Fibroblast of skin of left quadriceps (primary cell): ENCODE measurements at places on chromosomes 5 and 9.
A peak's percentile ranks its signal among the peaks of the same experiment; 100 is the strongest.

- no peak for DNase-seq
These were observed 2.0 kb downstream of the SNCAIP start for GRCh38 chr5:122314036-122314435.

GRCh38 chr5:164237486-164237885, 732.1 kb downstream of the MAT2B start:
- no peak for DNase-seq

DNA sequence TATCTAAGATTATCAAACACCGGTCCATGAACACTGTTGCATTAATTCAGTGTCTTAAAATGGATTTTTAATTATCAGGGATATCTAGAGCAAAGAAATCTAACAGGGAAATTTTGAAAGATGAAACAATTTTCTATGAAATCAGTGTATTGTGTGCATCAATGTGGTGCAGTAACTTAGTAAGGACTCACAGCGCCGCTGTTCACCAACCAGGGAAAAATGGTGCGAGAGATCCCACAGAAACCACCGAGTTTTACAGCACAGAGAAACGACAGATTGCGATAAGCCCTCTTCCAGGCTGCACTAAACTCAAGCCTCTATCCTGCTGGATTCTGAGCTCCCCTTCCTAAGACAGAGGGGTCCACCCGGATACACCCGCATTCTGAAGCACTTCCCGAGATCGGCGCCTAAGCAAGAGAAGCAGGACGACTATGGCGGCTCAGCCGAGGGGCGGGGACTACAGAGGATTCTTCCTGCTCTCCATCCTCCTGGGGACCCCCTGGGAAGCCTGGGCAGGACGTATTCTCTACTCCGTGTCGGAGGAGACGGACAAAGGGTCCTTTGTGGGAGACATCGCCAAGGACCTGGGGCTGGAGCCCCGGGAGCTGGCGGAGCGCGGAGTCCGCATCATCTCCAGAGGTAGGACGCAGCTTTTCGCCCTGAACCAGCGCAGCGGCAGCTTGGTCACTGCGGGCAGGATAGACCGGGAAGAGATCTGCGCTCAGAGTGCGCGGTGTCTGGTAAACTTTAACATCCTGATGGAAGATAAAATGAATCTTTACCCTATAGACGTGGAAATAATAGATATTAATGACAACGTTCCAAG, at the start of gene PCDHGA7:
Gene PCDHGA7, plus strand, starts transcription at position 274 of the 826 bp plus-strand sequence. Its CDS starts 158 bp downstream, at position 432.
- DNase-seq, result no peak

DNA sequence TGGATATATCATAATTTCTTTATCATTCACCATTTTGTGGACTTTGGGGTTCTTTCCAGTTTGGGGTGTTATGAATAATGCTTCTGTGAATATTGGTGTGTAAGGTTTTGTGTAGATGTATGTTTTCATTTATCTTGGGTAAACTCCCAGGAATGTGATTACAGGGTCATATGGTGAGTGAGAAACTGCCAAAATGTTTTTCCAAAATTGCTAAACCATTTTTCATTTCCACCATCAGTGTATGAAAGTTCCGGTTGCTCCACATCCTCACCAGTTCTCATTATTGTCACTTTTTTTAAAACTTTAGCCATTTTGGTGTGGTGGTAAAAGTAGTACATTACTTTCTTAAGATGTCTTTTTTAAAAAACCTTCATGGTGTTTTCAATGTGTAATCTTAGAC, 152.9 kb downstream of the NIPBL start:
- no peak for DNase-seq

GRCh38 chr9:131839281-131840084, 99.6 kb upstream of the RAPGEF1 start:
- DNase-seq, result peak; percentile 9

GRCh38 chr5:143800715-143801114, 11.2 kb upstream of the HMHB1 start:
- no peak for DNase-seq

DNA sequence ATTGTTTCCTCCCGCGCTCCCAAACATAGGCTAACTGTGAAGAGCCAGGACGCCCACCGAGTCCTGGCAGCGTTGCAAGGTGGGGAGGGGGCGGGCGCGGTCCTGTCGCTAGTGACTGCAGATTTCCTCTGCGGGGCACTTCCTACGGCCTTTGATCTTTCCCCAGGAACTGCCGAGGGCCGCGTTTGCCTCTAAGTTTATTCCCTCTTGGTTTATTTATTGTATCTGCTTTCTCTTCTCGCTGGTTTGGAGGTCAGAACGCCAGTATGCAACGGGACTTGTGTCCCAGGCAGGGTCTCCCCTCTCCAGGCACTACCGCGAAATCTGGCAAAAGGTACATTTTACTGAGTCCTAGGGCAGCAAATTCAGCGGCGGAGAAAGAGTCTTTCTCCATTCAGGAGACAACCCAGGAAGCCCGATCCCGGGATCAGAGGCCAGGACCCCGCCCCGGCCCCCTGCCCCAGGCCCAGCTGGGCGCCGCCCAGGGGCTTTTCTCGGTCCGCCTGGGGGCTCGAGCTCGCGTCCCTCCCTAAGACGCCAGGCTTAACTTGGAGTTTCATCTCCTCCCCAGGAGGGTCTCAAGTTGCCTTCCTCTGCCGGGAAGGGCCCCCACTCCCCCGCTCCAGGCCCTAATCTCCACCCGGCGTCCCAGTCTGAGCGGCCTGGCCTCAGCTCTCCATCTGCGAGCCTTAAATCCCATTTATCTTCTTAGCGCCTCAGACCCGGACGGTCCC, 884 bp upstream of the EGFLAM start:
- no peak for DNase-seq

- DNase-seq, result no peak
These were observed 599 bp downstream of the NMRK1 start for GRCh38 chr9:75087289-75087823.

DNA sequence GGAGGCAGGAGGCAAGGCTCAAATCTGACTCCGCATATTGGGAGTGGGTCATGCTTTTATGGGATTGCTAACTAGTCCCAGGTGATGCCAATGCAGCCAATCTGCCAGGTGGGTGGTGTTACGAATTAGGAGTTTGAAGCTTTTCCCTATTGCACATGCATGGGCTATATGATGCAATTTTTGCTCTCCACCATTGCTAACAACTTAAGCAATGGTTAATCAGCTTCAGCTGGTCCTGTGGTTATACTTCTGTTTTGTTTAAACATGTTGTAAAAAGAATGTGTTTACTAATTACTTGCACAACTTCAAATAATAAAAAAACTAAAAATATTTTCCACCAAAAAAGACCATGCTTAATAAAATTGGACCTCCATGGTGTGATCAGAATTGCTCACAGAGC, 55.7 kb downstream of the SHC3 start:
- peak; percentile 82 for DNase-seq

DNA sequence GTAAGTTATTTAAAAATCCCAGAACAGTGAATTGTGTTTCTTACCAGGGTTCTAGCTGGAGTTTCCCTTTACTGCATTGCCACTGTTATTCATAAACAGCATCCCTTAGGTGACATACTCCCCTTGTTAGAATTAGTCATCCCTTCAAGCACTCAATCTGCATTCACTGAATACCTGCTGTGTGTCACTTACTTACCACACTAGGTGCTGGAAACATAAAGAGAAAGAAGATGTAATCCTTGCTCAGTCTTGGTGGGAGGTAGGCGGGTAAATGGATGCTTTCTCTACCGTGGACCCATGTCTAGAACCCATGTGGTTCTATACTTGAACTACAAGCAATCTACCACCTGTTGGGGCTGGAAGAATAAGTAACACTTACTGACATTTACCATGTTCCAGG, 371.6 kb downstream of the KDM4C start:
- no peak for DNase-seq
